ENCODE measurements at places on chromosomes 1 and 21.

- DNase-seq, result peak; percentile 11
Measured at GRCh38 chr1:217135987-217136894, 413.0 kb upstream of the ESRRG start.

DNA sequence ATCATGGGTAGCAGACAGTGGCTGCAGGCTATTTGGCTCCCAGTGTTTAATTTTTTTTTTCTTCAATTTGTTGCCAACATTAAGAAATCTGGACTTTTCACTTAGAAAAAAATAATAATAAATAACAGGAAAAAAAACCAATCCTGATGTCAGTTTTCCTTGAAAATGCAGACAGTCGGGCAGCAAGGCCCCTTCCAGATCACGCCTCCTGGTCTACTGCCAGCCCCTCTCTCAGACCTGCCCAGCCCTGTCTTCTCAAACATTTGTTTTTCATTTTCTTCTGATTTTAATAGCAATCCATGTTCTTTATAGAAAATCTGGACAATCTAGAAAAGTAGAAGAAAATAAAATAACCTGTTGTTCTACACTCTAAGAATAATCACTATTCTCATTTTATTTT is 15.5 kb downstream of the IFNGR2 start:
- no peak for DNase-seq

- no peak for DNase-seq
Measured at GRCh38 chr21:28247454-28248020, 745.1 kb downstream of the LTN1 start.

- no peak for DNase-seq
Measured at GRCh38 chr21:27221077-27221476, 254.2 kb upstream of the ADAMTS5 start.

DNA sequence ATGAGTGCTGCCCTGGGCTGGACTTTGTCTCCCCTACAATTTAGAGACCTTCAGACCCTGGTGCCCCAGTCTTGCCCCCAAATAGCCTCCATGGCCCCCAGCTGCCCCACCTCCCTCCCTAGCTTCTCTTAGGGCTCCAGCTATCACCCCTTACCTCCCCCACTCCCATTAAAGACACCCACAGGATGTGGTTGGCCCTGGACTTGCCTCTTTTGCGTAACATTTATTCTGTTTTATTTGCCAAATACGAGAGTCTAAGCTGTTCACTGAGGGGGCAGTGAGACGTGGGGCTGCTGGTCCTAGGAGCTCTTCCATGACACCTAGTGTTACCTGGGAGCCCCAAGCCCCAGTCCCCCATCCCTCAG is 4.5 kb downstream of the ZC3H12A start:
- DNase-seq, result no peak

DNA sequence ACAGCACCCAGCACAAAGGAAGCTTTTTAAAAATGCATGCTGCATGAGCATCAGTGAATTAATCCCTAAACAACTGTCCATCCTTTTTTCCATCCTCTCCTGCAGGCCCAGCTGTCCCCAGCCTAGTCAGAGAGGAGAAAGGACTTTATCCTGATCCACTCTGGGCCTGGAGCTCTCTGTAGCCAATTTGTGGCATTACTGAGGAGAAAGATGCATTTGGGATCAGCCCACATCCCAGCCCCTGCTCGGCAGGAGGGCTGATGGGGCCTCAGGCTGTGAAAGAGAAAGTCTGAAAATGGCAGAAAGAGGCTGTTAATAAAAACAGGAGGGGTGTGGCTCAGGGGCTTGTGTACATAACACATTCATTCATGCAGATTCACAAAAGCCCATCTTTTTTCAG is 37.5 kb upstream of the ATP2B4 start:
- DNase-seq, result no peak

DNA sequence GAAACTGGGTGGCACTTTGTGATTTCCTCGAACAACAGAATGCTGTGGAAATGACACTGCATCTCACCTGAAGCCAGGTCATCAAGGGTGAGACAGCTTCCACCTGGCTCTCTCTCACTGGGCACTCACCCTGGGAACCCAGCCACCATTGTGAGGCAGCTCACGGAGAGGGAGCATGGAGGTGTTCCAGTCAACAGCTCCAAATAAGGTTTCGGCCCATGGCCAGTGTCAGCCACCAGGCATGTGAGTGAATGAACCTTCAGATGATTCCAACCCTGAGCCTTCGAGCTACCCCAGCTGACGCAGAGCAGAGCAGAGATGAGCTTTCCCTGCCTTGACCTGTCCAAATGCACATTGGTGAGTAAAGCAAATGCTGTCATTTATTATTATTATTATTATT is 58.1 kb downstream of the SYDE2 start:
- DNase-seq, result no peak

DNA sequence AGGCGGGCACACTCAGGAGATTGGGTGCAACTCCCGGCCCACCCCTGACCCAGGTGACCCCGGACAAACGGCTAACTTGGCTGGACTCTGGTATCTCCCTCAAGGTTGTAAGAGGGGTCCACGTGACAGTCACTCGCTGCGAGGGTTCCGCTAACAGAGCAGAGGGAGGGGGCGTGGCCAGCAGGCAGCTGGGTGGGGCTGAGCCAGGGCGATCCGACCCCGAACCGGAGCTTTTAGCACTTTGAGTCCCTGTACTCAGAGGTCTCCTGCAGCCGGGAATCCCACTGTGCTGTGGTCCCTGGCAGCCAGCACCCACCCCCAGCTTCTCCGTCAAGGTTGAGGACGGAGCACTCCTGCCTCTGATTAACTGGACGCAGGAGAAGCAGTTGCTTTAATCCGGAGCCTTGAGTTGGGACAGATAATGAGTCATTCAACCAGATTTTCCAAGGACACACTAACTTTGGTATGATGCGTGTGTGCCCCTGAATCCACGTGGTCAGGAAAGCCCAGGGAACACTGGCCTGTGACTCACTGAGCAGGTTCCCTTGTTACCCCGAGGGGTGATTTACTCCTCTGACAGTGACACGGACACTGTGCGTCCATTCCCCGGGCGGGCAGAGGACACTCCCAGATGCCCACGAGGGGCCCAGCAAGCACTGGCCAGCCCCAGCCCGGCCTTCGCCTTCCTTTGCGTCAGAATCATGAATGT is 16.8 kb downstream of the TRPM2 start:
- no peak for DNase-seq

GRCh38 chr1:117606649-117607430 is 992 bp downstream of the TENT5C start:
- no peak for DNase-seq

GRCh38 chr1:183411091-183411490 is 7.1 kb downstream of the NMNAT2 start:
- no peak for DNase-seq

DNA sequence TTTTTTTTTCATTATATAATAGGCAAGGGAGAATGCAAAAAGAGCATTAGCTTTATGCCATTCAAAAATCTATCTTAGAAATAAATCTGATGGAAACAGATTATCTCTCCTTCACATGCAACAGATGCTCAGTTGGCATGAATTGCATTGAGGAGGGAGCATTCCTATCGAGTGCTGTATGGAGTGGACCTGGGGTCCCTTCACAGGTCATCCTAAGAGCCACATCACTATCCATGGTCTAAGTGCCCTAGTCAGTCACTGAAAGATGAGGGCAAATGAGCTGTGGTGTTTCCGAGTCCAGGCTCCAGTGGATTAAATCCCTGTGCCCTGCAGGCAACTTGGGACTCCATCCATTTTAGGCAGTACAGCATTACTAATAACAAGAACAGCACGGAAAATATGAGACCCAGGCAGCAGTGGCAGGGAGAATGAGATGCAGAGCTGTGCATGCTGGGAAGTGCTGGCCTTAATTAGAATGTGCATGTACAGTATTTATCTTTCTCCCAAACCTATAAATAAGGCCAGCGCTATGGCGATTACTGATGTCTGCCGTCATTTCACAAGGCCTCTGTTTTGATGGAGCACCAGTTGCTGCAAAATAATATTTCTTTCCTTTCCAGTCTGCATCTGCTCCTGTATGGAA is 512.3 kb upstream of the PLXNA2 start:
- no peak for DNase-seq

- DNase-seq, result no peak
Measured at GRCh38 chr1:173506437-173506836, 29.3 kb downstream of the PRDX6 start.

- DNase-seq, result peak; percentile 60
Measured at GRCh38 chr1:26538480-26539412, 9.2 kb downstream of the RPS6KA1 start.

- no peak for DNase-seq
Measured at GRCh38 chr1:205870236-205870635, 20.3 kb upstream of the PM20D1 start.

GRCh38 chr1:152946248-152946647 is 758 bp upstream of the SPRR5 start:
- DNase-seq, result no peak

DNA sequence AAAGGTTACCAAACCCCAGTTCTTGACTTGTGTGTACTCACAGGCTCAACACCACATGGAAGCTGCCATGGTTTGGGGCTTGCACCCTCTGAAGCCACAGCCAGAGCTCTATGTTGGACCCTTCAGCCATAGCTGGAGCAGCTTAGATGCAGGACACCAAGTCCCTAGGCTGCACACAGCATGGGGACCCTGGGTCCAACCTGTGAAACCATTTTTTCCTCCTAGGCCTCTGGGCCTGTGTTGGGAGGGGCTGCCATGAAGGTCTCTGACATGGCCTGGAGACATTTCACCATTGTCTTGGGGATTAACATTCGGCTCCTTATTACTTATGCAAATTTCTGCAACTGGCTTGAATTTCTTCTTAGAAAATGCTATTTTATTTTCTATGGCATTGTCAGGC is 62.1 kb upstream of the PRRX1 start:
- DNase-seq, result no peak

DNA sequence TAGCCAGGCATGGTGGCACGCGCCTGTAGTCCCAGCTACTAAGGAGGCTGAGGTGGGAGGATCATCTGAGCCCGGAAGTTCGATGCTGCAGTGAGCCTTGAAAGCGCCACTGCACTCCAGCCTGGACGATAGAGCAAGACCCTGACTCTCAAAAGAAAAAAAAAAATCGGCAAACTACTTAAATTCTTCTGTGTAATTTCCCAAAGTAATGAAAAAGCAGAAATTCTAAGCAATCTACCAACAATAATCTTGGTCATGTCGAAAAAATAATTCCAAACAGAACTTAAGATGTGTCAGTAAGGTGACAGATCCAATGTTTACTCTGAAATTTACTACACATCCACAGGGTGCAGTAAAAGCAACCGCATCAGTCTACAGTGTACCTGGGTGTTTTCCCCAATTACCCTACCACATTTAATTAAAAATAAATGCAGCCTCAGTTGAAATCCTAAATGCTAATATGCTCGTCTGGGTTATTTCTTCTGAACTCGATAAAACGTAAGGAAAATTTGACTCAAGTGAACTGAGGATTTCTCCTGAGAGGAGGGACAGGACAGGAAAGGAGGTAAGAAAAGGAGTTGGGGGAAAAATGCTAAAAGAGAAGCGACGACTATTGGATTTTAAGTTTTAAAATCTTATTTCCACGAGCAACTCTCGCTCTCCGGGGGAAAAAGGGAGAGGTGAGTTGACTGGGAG is 801 bp downstream of the EPRS1 start:
- DNase-seq, result no peak

- DNase-seq, result no peak
Measured at GRCh38 chr1:195894411-195894810, 713.8 kb downstream of the KCNT2 start.

DNA sequence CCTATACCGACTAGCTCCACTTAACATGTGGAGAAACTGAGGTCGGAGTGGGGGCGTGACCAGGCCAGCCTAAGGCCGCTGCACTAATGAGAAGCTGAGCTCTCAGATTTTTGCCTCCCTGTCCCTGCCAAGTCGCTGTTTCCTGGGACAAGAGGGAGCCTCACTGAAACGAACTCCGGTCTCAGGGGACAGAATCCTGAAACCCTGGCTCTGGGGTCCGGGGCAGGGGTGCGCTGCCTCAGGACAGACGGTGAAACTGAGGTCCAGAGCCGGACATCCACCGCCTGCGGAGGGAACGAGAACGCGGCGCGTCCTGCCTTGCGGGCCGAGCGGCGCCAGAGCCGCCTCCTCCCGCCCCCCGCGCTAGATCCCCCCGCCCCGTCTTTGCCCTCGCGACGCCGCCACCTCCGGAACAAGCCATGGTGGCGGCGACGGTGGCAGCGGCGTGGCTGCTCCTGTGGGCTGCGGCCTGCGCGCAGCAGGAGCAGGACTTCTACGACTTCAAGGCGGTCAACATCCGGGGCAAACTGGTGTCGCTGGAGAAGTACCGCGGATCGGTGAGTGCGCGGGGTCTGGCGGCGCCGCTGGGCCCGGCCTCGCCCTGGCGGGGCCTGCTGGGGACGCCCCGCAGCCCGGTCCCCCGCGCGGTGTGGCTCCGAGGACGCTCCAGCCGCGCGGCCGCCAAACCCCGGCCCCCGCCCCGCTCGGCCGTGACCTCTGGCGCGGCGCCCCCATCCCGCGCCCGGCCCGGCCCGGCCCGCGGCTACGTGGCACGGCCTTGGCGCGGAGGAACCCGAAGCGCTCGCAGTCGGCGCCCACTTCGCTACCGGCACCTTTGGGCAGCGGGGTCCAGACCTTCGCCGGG is at the start of gene GPX7:
Gene GPX7 (plus strand): TSS at position 381 of the 865 bp plus-strand sequence. CDS start 39 bp downstream, at position 420.
- DNase-seq, result peak; percentile 65

DNA sequence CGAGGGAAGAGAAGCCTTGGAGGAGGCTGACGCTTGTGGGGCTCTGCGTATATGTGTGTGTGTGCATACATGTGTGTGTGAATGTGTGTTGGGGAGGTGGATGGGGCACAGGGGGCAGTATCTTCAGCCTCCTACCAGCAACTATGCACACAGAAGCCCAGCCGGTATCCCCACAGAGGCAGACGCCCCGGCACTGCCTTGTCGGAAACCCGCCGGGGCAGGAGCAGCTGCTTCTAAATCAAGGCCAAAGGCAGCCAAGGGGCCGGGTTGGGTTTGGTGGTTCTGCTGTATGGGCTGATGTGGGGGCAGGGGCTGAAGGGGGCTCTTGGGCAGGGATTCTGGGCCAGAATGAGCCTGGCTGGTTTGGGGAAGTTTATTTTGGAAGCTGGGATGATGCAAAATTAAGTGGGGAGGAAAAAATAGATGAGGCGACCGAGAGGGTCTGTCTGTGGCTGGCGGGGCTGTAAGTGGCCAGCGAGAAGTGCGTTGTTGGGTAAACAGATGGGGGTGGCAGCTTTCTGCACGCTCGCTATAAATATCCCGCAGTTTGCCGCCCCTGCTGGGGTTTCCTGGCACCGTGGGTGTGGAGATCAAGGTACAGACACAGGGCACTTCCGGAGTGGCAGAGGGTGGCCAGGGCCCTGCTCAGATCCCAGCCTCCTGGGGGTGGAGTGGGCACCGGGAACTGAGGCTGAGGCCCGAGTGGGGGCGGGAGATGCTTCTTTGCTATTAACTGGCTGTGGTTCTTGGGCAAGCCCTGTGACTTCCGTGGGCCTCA is 11.0 kb upstream of the WNT4 start:
- no peak for DNase-seq

GRCh38 chr1:203128716-203129500 is 1.4 kb downstream of the ADORA1 start:
- DNase-seq, result no peak
